ENCODE measurements at places on chromosomes 5 and 9. TPM values are rescaled to one million over a fixed set of nuclear protein-coding genes. Genes with fewer than 3 reads are reported as not detected.

The PCDHGC4 gene
- total RNA-seq, result 1.6 TPM

DNA sequence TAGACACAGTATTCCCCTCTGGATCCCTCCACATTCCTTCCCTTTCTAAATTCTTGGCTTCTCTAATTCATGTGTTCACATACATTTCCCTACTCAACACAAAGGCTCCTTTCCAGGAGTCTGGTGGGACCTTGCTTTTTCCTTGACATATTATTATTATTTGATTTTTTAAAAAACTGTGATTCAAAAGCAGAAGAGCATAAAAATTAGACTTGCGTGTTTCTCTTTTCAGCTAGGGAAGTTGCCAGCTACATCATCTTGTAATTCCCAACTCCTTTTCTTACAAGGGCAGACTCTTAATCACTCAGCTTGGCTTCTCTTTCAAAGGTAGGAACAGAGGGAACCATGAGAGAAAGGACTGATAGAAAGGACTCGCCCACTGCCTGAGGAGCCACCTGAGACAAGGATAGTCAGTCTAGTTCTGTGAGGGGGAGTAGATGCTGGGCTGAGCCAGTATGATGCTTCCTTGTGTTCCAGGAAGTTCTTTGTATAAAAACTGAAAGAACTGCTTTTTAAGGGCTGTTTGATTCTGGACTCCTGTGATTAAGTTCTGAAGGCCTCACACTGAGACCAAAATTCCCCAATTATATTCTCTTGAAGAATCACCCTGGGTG lies 51.0 kb upstream of the DPYSL3 start:
- no peak overlapping the region for H3K4me3 ChIP-seq
- H3K27ac ChIP-seq, result no peak overlapping the region
- no peak for DNase-seq
- H3K4me1 ChIP-seq, result no peaks in the 10 kb centered on the region
- no peaks in the 10 kb centered on the region for H3K27me3 ChIP-seq
- no peaks in the 10 kb centered on the region for H3K36me3 ChIP-seq

The TGFBI gene
- 7.6 TPM for total RNA-seq

The ANKRD18A gene
- 6.5 TPM for total RNA-seq

DNA sequence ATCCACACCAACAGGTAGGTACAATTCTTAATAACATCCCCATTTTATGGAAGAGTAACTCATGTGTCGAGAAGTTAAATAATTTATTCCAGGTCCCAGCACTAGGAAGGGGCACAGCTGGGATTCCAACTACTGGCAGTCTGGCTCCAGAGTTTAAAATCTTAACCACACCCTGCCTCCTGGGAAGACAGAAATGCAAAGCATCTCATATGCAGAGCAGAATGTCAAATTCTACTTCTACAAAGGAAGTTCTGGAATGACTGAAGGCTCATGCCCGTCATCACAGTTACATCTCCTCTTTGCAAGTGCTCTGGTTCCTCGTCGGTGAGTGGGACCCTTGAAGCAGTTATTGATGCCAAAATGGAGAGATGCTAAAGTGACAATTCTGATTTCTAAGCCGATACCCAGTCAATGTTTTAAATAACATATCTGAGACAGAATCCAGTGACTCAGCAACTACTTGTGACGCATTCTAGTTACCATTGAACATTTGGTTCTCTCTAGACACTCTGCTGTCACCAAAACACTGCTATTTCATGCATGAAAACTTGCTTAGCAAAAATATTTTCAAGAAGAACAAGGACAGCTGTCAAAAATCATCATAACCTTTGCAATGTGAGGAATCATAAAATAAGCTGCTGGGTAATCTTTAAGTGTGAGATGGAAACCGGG lies 412.7 kb downstream of the CTNND2 start:
- DNase-seq, result no peak
- H3K27ac ChIP-seq, result no peak overlapping the region
- H3K4me1 ChIP-seq, result no peaks in the 10 kb centered on the region
- H3K4me3 ChIP-seq, result no peak overlapping the region
- H3K27me3 ChIP-seq, result no peaks in the 10 kb centered on the region
- H3K36me3 ChIP-seq, result no peaks in the 10 kb centered on the region

The SEMA5A gene
- total RNA-seq, result 3.4 TPM

The SCGB3A2 gene
- total RNA-seq, result not detected

All from body of pancreas (tissue), 4 donors.